ENCODE measurements at places on chromosomes 12 and 14.

DNA sequence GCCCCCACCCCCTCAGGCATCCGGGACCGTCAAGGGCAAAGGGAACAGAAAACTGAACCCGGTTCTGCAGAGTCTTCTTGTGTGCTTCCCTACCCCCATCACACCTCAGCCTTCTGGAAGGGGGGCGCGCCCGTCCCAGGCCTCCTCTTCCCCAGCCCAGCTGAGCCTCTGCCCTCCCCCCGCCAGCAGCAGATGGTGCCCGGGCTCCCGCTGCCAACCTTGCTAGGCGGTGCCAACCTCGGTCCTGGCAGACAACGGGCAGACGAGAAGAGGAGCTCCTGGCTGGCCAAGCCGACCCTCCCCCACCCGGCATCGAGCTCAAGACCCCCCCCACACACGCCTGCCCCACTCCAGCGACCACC is 8.7 kb downstream of the STAC3 start:
- DNase-seq: no peak

DNA sequence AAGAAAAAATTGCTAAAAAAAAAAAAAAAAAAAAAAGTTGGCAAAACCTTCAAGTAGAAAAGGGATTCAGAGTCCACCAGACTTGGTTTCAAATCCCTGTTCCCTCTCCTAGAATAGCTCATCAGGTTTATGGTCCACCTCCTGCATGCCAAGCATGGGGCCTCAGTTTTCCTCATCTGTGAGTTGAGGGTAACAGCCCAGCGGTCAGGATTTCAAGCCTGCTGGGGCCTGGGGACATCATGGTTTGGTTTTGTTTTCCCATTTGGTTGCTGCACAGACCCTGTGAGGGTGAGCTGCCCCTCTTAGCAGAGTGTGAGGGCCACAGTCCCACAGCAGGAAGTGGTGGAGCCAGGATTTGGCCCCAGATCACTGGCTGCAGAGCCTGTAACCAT is 12.5 kb downstream of the FAM222A start:
- no peak for DNase-seq

- no peak for DNase-seq
Observed at GRCh38 chr14:23364164-23365035, 572 bp downstream of the EFS start.

- DNase-seq: no peak
Observed at GRCh38 chr12:94504386-94504785, 44.7 kb upstream of the CEP83 start.

GRCh38 chr12:121578230-121579189 is 2.3 kb downstream of the KDM2B start:
- no peak for DNase-seq

- no peak for DNase-seq
Observed at GRCh38 chr14:47763188-47763854, 87.9 kb upstream of the MDGA2 start.

GRCh38 chr12:5778821-5779220 is 166.2 kb downstream of the ANO2 start:
- DNase-seq: no peak

DNA sequence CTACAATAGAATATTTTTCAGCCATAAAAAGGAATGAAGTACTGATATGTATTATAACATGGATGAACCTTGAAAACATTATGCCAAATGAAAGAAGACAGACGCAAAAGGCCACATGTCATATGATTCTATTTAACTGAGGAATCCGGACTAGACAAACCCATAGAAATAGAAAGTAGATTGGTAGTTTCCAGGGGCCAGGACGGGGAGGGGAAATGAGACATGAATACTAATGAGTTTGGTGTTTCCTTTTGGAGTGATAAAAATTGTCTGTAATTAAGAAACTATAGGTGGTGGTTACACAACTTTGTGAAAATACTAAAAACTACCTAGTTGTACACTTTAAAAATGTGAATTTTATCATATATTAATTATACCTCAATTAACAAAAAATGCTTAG is 247.6 kb downstream of the BCAT1 start:
- DNase-seq: no peak

- no peak for DNase-seq
Observed at GRCh38 chr12:19967431-19967830, 400.9 kb upstream of the PDE3A start.

DNA sequence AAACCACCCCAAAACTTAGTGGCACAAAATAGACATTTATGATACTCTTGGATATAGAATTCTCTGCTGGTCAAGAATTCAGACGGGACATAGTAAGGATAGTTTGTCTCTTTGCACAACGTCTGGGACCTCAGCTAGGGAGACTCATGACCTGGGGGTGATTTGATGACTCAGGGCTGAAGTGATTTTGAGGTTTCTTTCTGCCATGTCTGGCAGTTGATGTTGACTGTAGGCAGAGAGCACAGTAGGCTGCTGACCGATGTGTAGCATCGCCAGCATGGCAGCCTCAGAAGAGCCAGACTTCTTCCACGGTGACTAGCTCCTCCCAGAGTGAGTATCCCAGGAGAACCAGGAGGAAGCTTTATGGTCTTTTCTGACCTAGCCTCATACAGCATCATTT is 88.9 kb upstream of the FRMD6 start:
- no peak for DNase-seq

DNA sequence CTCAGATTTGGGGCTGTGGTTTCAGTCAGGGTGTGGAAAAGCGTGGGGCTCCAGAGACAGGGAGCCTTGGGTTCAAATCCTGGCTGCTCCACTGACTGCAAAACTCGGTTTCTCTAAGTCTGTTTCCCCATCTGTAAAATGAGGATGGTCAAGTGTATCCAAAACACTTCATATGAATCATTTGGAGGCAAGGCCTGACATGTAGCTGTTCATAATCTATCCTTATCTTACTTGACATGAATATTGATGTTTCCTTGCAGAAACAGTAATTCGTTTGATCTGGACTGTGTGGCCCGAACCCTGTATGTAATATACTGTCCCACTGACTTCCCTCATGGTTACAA is 1.5 kb upstream of the CCDC63 start:
- no peak for DNase-seq

GRCh38 chr14:102973706-102974285 is 51.3 kb downstream of the AMN start:
- no peak for DNase-seq

DNA sequence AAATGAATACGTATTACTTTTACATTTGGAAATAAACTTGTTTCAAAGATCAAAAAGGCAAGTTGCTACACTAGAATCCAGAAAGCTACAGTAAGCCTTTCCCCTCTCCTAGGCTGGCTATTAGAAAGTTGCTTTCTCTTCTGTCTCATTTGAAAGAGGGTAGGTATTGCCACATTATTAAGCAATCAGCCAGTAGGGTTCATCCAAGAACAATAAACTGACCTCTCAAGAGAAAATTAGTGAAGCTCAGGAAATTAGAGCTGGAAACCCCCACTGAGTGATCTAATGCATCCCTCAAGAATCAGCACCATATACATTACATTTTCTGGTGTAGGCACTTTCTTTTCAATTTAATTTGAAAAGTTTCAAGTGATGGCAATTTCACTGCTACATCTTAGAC is 4.5 kb upstream of the TMEM233 start:
- DNase-seq: no peak

DNA sequence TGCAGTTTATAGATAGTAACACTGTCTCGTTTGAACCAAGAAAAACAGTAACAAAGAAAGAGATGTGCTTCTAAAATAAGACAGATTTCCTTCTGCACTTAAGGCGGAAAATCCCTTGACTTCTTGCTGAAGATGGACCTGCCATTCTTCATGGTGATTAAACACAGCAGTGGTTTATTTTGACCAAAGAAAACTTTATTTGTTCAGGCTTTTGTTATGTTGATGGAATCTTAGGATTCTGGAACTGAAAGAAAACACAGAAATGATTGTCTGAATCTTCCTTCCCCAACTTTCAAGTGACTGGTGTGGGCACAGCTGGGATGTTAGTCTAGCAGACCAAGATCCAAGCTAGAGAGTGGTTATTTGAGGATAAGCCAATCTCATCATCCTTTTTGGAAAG is 72.2 kb downstream of the DACT1 start:
- DNase-seq: no peak

GRCh38 chr12:2364631-2365051 is 311.9 kb downstream of the CACNA1C start:
- DNase-seq: no peak

DNA sequence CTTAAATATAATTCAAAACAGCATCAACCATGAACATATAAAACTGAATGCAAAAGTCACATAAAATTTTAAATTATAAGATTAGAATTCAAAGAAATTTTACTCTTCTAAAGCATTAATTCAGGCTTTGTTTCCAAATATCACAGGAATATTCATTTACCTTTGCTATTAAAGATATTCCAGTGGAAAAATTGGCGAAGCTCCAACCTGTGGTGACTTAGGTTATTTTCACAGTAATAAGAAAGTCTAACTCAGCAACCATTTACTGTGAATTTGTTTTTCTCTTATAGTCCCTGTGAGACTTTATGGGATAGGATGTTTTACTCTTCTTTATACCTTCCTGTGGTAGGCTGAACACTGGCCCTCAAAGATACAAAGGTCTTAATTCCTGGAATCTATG is 3.2 kb downstream of the WDR89 start:
- no peak for DNase-seq

- peak; percentile 10 for DNase-seq
Observed at GRCh38 chr12:116236148-116236731, 41.3 kb downstream of the MED13L start.

- no peak for DNase-seq
Observed at GRCh38 chr14:76705214-76705613, 56.1 kb upstream of the VASH1 start.

- DNase-seq: no peak
Observed at GRCh38 chr14:77125281-77125801, 16.2 kb downstream of the ZDHHC22 start.

- no peak for DNase-seq
Observed at GRCh38 chr14:94559638-94560290, 1.5 kb upstream of the SERPINA4 start.

DNA sequence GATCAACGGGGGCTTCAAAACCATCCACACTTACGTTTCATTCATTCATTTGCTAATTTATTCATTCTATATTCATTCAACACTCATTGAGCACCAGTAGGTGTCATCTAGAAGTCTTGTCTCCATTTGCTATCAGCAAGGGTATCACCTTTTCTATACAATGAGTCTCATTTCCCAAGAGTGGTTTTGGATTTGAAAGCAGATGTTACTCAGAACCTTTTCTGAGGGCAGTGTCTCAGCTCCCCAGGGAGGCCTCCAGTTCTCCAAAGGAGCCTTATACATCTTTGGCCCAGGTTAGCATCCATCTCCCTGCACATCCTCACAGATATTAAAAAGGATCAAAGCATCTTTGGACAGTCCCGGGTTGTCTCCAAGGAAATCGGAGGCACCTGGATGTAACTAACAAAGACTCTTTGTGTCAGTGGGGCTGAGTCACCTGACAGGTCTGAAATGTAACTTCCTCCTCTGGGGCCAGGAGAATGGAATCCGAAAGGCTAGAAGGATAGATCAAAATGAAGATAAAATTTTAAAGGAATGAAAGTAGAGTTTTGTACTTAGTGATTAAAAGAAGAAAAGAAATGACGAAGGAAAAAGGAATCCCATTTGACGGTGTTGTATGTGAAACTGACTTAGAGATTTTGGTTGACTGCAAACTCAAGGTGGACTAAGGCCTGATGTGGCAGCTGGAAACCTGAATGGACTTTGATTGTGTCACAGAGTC is 103.0 kb downstream of the VCPKMT start:
- DNase-seq: no peak

GRCh38 chr12:43428088-43428600 is 123.9 kb downstream of the ADAMTS20 start:
- DNase-seq: no peak

GRCh38 chr12:111436266-111436665 is 30.5 kb downstream of the SH2B3 start:
- no peak for DNase-seq

- DNase-seq: no peak
Observed at GRCh38 chr12:124399622-124400021, 104.7 kb downstream of the RFLNA start.

DNA sequence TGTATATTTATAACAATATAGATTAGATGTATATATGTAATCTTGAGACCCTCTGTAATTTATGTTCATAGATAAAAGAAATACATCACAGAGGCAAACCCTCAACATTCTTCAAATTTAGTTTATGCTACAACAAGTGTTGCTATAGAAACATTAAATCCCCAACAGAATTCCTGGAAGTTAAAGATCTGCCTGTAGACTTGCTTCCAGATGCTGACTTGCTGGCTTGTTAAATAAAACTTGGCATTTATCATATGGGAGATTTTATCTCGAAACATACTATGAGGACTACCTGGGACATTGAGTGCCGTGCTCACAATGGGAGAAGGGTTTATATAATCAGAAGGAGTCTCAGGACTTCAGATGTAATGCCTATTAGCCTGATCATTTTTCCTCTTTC is 136.3 kb upstream of the PLXNC1 start:
- DNase-seq: no peak

DNA sequence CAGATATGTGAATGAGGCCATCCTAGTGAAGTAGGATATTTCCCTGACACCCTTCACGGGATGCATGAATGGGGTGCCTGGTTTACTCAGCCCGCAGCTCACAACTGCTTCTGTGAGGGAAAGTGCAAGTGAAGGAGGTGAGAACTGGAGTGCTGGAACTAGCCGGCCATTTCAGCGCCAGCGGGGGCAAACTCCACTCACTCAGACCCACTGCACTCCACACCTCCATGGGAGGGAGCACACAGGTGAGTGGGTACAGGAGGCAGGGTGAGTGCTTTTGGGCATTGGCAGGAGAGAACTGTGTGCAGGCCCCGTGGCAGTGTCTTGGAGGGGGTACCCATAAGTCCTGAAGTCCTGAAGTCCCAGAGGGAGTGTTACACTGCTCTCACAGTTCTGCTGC is 1008.4 kb downstream of the SLC6A15 start:
- no peak for DNase-seq

- no peak for DNase-seq
Observed at GRCh38 chr12:109459247-109459646, 17.9 kb downstream of the KCTD10 start.

All from stimulated activated CD4-positive, alpha-beta T cell treated with anti-CD3 and anti-CD28 coated beads, Interleukin-1b, Interleukin-23, amount 100 ng/mL, for 1 hour (primary cell).